CD8-positive, alpha-beta T cell (primary cell): ENCODE measurements at places on chromosomes 6 and 20. TPM values are rescaled to one million over a fixed set of nuclear protein-coding genes. Genes with fewer than 3 reads are reported as not detected.

Gene GSTA2
- not detected for total RNA-seq

Gene UNC5CL
- 2.3 TPM for total RNA-seq

Gene SIRPB2
- total RNA-seq: not detected

Gene CD83
- 57.2 TPM for total RNA-seq

Gene KCNQ2
- not detected for total RNA-seq

Gene TREM1
- total RNA-seq: not detected

GRCh38 chr20:39057143-39057542 lies 95.0 kb downstream of the DHX35 start:
- DNase-seq: no peak

- DNase-seq: no peak
Measured at GRCh38 chr20:56587307-56588041, 41.6 kb upstream of the TFAP2C start.

DNA sequence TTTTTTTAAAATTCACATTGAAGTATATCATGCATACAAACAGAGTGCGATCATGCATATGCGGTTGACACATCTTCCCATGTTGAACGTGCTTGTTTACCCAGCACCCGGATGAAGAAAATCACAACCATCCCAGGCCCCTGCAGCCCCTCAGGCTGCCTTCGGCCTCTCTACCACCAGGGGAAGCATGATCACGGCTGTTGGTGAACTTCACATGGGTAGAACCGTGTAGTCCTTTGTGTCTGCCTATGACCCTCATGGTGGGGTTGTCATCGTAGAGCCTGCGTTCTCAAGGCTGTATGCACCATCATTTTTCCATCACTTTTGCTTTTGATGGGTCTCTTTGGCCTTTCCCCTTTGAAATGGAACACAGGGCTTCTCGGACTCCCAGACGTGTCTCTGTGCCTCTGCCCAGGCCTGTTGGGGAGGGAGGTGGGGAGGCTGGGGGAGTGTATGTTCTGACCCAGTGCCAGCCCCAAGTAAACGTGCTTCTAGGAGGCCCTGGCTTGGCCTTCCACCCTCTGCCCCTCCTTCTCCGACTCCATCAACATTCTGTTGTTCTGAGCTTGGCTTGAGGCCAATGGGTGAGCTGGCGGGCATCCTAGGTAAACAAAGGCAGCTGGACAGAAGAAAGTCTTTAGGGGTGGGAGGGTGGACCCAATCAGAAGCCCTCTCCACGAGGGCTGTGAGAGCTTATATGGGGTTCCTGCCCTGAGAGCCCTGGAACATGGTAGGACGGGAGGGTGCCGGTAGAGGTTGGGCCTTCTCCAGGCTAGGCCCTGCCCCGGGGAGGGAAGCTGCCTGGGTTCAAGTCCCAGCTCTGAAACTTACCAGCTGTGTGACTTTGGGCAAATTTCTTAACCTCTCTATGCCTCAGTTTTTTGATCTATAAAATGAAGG lies 39.7 kb downstream of the TGM2 start:
- DNase-seq: no peak

- no peak for DNase-seq
Measured at GRCh38 chr20:52830598-52830997, 141.6 kb upstream of the TSHZ2 start.

- DNase-seq: no peak
Measured at GRCh38 chr6:113873043-113873667, 16.0 kb downstream of the MARCKS start.

GRCh38 chr6:107817784-107818183 lies 6.3 kb downstream of the SCML4 start:
- no peak for DNase-seq

GRCh38 chr6:46684771-46685170 lies 2.9 kb upstream of the TDRD6 start:
- no peak for DNase-seq

- no peak for DNase-seq
Measured at GRCh38 chr20:40673442-40673841, 15.6 kb downstream of the MAFB start.

DNA sequence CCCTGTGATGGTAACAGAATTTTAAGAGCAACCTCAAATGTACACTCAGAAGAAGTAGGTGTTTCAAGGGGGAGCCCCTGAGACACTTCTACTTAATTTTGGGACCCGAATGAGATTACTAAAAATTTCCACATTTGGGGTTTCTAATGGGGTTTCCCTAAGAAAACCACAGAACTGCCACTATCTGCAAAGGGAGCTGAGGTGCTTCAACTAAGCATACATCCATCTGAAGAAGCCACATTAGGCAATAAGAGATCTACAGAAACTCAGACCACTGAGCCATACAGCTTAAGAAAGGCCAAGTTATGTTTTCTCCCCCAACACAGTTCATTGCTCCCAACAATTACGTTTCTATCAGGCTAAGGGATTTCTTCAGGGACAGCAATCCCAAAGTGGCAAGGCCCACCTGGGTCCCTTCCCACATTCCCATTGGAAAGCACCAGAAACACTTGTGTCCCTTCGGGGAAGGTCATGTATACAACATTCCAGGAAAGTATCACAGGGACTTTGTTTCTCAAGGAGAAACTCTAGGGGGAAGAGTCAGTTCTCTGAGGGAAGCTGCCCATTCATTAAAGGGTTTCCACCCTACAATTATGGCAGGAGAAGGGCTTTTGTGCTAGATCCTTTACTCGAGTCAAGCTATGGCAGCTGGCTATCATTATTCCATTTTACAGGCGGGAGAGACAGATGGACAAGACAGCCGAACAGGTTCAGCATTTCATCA lies 5.0 kb downstream of the BCL2L1 start:
- peak; percentile 72 for DNase-seq

DNA sequence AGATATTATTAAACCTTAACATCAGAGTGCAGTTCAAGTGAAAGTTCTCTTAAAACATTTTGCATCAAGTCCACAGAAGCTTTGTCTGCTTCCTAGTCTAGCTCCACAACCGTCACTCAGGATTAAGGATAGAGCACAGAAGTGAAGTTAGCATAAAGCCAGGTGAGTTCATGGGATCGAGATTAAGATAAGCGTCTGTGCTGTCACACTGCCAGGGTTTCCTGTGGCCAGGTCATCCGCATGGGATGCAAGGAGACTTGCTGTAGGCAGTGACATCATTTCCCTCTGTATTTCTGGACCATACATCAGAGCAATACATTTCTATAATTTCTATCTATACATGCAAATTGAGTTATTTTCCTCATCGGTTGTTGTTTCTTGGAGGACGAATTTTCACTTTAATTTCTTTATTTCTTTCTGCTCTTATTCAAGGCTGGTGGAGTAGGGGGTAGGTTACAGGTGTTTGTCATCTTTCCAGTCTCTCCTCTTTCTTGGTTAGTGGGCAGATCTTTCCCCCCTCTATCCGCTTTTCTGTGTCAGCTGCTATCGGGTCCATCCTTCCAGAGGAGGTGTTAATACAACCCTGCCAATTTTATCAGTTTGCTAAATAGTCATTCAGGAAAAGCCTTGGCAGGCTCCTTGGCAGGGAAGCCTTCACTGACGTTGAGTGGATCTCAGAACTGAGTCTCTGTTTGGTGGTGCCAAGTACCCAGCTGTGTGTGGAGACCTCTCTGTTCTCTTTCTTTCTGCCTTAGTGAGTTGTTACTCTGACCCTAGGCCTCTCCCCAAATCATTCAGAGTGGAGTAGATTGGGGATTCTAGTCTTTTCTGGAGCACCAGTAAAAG lies 307.6 kb upstream of the MAP3K7 start:
- no peak for DNase-seq

- no peak for DNase-seq
Measured at GRCh38 chr6:72939004-72939403, 286.3 kb downstream of the KHDC1L start.

GRCh38 chr6:142929751-142930358 lies 15.1 kb downstream of the HIVEP2 start:
- DNase-seq: no peak

DNA sequence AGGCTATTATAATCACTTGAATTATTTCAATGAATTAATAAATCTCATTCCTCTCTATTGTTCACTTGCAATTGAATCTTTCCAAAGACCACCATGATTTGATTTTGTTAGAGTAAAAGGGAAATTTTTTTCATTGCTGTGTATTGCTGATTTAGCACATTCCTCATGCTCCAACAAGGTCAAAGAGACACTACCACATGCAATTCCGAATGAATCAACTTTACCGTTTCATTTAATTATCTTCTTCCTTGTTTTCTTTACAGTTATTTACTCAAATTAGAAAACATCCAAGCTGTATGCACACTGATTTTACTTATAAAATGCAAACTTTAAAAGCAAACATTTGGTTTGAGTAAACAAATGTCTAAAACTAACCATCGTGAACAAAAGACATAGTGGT lies 967 bp downstream of the KIAA0408 start:
- no peak for DNase-seq

GRCh38 chr6:156942266-156942665 lies 165.1 kb downstream of the ARID1B start:
- DNase-seq: no peak

DNA sequence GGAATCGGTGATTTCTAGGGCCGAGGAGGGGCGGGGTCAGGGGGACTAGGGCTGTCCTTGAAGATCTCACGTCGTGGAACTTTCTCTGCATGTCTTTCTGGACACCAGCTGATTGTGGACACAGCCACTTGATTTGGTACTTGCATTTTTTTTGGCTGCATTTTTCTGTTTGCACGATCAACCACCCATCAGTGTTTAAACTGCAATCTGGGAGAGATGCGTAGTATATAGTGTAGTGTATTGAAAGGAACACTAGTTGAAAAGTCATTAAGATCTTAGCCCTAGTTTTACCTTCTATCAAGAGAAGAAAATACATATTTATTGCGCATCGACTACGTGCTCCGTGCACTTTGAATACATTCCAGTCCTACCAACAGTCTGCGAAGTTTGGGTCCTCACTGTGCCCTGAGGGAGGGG lies 657 bp downstream of the NT5DC1 start:
- DNase-seq: peak; percentile 18

DNA sequence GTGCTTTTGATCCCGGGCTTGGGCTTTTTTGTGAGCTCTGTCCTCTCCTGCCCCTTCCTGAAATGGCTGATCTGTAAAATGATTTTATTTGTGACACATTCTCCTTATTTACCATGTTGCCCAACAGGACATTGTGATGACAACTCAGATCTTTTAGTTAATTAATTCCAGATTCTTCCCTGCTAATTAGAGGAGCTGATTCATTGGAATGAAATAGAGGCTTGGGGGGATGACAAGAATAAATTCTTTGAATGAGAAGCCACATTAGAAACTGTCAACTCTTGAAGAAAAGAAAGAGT lies 26.1 kb upstream of the GABRR1 start:
- no peak for DNase-seq

DNA sequence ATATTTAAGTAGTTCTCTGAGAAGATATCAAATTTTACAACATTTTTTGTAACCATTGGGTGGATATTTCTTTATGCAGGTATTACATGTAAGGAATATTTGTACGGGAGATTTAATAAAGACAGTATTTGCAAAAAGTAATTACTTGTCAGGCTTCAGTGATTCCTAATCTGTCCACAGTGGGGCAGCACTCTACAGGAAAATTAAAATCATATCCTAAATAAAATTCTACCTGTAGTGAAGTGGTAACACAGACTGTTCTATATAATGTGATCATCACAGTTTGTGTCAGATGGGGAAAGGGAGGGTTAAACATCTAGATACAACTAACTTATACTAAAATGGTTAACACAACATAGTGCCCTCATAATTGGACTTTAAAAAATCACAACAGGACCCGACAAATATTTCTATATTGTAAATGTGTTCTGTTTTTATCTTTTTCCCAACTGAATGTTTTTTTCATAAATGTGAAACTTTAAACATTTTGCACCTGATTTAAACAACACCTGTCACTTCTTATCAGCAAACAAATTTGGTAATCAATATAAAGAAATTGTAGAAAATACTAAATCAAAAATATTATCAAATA lies 145.6 kb upstream of the MANEA start:
- no peak for DNase-seq

- no peak for DNase-seq
Measured at GRCh38 chr20:64233725-64234124, 21.8 kb upstream of the PCMTD2 start.

DNA sequence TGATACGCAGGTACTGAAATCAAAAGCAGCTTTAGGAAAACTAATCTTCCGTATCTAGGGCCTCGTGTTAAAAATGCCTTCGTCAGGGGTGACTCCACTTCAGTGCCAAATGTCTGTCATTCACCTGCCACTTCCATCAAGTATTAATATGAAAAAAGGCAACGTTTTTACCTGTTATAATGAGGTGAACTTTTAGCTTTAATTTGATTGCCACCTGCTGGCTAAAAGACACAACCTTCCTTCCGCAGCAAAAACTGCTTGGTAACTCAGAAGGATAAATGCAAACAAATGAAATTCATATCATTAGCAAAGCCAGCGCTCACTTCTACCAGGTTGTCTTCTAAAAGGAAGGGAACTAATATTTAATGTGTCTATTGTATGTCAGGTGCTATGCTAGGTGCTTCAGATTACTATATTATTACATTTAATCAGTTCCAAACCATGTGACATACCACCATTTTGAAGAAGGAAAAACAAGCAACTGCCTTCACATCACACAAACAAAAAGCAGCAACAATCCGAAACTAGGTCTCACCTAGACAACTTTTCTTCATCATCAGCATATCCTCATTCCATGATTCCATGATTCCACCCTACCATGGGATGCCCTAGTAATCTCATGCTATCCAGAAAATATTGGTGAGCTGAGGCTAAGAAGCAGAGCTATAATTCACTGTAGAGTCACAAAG lies 20.6 kb upstream of the ARHGAP18 start:
- DNase-seq: peak; percentile 16

- DNase-seq: no peak
Measured at GRCh38 chr20:49814057-49814694, 1.5 kb downstream of the SLC9A8 start.

DNA sequence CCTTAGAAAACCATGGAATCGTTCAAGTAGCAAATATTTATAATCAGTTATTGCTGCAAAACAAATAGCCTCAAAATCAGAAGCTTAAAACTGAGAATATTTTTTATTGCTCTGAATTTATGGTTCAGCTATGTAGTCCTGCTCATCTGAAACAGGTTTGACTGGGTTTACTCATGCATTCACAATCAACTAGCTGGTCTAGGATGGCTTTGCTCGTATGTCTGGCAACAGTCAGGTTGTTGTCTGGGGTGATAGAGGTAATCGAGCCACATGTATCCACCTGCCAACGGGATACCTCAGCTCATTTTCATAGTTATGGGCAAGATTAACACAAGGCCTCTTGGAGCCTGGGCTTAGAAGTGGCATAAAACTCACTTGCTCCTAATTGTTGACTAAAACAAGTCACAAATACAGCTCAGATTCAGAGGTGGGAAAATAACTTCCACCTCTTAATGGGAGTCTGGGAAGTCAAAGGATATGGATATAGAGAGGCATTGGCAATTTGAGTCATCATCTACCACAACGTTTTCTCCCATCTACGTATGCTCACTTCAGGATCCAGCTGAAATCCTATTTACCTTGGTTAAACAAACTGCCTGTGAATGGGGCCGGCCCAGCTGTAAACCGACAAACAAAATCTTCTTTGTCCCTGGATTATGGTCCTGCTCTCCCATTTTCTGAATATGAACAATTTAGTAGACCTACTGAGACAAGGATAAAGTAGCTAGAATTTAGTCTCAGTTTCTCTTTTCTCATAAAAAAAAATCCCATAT lies 54.5 kb upstream of the TENT5A start:
- no peak for DNase-seq
